ENCODE measurements at places on chromosomes 6 and 20. TPM values are rescaled to one million over a fixed set of nuclear protein-coding genes. Genes with fewer than 3 reads are reported as not detected.

The CRISP2 gene
- total RNA-seq = 22.7 TPM

The TFAP2A gene
- 20.4 TPM for total RNA-seq

The PHACTR3 gene
- total RNA-seq = 0.34 TPM

The PTPN1 gene
- 46.6 TPM for total RNA-seq

The NOX3 gene
- not detected for total RNA-seq

The SLC12A5 gene
- 3.6 TPM for total RNA-seq

The MUC22 gene
- 0.17 TPM for total RNA-seq

The TNNC2 gene
- total RNA-seq = 2.1 TPM

The DNAH8 gene
- total RNA-seq = 0.36 TPM

The HLA-DRB5 gene
- not detected for total RNA-seq

The SRC gene
- 149 TPM for total RNA-seq

DNA sequence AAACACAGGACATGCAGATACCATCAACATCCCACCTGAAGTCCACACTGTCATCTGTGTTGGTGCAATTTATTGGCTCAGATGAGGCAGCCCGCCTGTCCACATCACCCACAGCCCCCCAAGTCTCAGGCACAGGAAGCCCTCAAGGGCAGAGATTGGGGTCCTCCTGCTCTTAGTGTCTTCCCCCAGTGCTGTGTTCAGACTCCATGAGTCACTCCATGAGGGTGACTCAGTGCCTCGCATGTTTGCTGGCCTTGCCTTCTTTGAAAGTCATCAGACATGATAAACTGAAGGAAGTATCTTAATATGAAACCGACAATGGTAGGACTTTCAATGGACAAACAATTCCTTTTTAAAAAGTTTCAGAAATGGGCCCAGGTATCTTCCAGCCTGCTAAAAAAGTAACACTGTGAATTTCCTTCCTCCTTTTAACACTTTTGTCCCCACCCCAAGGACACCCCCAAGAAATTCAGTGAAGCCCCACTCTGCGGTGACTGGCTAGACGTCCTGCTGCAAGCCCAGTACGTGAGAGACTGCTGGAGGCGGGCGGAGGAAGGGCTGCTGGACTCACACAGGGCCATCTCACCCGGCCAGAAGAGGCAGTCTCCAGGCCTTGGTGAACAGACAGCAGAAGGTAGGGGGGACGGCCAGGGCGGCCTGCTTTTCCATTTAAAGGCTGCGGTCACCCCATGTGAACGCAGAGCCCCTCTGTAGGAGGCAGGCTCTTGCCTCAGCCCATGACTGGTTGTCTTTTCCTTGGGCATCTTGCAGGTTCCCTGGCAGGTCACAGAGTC is 43.0 kb upstream of the KCNK16 start:
- no peak for DNase-seq

GRCh38 chr6:52577778-52578463 is 1.1 kb upstream of the TRAM2 start:
- no peak for DNase-seq

- no peak for DNase-seq
Observed at GRCh38 chr6:156283091-156283490, 494.1 kb upstream of the ARID1B start.

DNA sequence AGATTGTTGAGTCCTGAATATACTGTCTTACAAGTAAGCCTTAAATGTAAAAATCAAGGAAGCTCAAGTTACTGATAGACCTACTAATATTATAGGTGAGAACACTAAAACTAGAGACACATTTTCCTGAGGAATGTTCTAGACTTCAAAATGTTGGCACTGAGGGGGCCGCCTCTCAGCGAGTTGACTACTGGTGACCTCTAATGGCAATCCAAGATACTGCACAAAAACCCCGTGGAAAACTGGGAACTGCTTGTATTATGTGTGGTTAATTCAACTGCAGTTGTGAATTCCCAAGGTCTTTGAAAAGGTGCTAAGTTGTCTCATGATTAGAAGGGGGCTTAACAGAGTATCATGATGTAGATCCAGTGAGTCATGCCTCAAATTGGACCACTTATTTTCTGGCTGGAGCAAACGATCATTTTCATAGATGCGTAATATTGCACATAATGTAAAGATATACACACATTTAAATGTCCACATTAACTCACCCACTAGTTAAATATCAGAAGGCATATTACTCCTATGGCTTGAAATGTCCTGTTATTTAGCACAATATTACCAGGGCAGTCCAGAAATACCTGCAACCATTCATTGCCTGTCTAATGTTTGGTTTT is 336.2 kb downstream of the FOXA2 start:
- DNase-seq = no peak

GRCh38 chr6:4910037-4910760 is 93.6 kb downstream of the RPP40 start:
- DNase-seq = peak; percentile 47

GRCh38 chr6:90179190-90180169 is 117.2 kb downstream of the BACH2 start:
- DNase-seq = no peak

GRCh38 chr6:170460641-170461040 is 92.5 kb downstream of the PSMB1 start:
- DNase-seq = no peak

DNA sequence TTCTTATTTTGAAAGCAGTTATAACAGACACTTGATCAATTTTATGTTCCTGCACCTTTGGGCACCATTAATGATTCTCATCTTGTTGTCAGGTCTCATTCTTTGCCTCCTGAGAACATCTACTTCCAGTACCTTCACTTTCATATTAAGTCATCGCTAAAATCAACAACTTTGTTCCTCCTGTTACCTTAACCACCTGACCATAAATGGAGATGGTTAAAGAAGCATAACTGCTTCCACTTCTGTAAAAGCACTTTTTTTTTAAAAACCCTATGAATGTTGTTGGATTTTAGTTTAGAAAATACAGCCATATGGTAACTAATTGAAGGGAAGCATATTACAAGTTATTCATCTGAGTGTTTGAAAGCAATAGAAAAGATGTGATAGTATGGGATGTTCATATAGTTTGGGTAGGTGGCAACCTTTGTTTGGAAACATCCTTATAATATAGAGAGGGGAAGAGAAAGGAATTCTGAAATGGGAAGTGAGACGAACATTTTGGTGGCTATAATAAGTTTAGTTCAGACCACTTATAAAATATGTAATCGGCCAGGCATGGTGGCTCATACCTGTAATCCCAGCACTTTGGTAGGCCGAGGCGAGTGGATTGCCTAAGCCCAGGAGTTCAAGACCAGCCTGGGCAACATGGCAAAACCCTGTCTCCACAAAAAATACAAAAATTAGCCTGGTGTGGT is 53.9 kb downstream of the AFG1L start:
- no peak for DNase-seq

DNA sequence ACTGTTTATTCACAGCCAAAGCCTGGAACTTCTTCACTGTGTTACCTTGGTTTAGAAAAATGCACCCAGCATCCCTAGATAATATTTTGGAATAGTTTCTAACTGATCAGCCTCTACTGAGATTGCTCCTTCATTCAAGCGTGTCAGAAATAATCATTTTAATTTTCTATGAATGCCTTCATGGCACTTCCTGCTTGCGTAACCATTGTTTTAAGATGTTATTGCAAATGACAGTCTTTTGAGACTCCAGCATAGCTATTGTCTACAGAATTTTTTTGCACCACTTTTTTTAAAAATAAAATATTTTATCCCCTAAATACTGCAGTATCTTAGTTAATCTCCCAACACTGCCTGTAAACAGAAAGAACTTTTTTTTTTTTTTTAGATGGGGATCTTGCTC is 213.1 kb downstream of the PHACTR1 start:
- no peak for DNase-seq

GRCh38 chr20:24545168-24545567 is 75.7 kb downstream of the SYNDIG1 start:
- DNase-seq = no peak

DNA sequence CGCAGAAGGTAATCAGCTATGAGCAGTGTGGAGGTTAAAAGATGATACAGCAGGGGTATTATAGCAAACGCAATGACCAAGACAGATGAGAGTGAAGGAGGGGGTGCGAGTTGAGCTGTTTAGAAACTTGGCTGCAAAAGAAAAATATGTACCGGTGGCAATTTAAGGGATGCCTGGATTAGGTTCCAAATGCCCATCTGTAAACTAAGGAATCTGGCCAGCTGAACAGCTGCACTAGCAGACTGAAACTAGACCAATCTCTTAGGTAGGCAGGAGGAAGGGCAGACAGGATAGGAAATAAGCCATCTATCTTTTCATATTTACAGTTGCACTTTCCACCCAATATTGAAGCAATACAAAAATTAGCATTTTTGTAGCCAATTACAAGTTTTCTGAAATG is 407.6 kb downstream of the HTR1B start:
- no peak for DNase-seq

DNA sequence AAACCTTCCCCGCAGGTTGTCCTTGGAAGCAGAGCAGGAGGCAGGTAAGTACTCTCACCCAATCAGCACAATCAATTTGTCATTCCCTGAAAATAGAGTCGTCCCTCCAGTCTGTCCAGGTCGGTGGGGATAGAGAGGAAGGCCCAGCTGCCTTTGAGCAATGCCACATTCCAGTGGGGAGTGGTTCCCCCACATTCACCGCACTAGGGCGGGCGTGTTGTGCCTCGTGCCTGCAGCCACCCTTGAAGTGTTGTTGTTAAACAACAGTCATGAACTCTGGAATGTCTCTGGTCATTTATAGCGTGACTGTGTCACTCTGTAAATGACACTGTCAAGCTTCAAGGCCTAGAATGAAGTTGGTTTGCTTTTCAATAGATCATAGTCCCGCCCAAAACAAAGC is 33.4 kb downstream of the PRDM1 start:
- DNase-seq = no peak

DNA sequence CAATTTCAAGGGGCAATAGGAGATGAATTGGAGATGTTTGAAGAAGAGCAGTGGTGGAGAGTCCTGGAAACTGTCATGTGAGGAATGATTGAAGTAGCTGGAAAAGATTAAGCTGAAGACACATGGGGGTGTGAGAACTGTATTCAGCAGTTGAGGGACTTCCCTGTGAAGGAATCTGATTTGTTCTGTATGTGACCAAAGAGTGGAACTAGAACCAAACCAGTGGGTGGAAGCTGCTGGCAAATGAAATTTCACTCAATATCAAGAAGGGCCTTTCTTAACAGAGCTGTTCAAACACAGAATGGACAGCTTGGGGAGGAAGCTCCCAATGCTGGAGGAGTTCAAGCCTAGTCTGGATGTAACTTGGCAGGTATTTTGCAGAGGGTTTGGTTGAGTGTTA is 21.3 kb downstream of the SEC23B start:
- no peak for DNase-seq

DNA sequence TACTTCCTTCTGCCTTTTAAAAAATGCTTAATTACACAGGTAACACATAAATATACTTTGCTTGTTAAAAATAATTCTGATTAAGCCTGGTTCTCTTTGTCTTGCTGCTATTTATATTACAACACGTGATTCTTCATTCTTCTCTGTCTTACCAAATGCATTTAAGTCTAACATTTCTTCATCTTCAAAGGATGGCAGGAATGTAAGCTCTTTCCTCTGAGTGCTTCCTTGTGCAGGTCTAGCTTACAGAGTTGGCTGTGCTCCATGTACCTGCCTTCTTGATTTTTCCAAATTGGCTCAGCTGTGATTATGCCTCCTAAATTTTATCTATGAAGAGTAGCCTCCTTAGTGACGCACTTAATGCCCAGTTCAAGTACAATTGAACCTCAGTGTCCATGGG is 44.4 kb downstream of the RNF144B start:
- DNase-seq = peak; percentile 29

DNA sequence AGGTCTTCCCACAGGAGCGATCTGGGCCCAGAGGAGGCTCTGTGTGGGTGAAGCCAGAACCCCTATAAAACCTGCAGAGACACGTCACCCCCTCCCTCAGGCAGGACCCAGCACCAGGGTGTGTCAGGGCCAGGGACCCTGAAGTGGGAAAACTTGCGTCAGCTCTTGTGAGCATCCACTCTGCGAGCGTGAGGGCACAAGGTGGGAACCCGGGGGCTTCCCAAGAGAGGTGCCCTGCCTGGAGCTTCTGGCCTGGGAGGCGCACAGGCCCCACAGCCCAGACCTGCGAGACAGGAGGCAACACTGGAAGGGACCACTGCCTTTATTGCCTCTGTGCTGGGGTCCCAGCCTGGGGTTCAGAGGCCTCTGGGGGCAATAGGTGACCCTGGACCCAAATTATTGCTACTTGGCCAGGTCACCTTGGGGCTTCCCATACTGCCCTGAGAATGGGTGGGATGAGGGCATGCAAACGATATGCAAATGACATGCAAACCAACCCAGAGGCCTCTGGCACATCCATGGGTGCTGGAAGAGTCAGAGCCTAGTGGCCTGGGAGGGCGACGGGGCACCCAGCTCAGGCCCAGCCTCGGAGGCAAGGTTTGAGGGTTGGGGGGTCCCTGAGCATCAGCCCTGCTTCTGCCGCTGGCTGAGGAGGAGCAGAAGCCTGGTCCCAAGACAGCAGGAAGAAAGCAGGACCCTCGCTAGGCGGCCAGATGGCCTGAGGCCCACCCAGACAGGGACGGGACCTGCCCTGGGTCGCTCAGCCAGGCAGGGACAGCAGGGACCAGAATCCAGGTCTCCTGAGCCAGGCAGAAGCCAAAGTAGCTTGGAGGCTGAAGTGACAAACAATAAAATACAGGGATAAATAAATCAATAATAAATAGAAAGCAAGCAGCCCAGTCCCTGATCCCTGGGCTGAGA is 5.1 kb upstream of the C20orf144 start:
- no peak for DNase-seq

GRCh38 chr6:7239590-7239948 is 73.4 kb downstream of the SSR1 start:
- DNase-seq = no peak

DNA sequence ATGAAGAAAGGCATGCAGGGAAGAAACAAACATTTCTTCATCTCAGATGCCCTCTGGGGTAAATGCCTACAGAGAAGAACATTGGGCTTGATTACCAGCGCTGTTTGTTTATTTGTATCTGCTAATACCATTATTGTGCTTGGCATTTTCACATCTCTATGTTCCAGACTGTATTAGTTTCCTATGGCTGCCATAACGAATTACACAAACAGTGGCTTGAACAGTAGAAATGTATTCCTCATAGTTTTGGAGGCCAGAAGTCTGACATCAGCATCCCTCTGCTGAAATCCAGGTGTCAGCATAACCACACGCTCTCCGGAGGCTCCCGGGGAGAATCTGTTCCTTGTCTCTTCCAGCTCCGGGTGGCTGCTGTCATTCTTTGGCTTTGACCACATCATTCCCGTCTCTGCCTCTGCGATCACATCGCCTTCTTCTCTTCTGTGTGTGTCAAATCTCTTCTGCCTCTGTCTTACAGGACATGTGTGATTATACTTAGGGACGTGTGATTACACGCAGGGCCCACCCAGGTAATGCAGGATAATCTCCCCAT is 241.6 kb upstream of the SUPT3H start:
- DNase-seq = no peak

DNA sequence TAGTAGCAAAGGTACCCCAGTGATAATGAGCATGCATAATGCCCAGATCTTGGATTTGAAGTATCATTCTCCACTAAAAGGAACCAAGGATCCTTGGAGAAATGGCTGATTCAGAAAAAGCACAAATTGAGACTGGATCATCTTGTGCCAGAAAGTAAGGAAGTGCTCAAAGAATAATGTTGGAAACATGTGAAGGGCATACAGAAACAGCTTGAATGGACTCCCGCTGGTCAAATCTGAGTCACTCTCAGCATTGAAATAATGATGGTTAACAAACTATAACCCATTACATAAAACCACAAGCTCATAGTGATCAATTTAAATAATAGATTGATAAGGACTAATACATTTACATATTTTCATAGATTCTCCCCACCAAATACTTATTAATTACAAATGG is 3.6 kb upstream of the OSTM1 start:
- DNase-seq = no peak
